ENCODE measurements at places on chromosomes 12 and 14.
A peak's percentile ranks its signal among the peaks of the same experiment; 100 is the strongest.

- DNase-seq, result no peak
Observed at GRCh38 chr14:74720526-74720925, 7.6 kb downstream of the FCF1 start.

DNA sequence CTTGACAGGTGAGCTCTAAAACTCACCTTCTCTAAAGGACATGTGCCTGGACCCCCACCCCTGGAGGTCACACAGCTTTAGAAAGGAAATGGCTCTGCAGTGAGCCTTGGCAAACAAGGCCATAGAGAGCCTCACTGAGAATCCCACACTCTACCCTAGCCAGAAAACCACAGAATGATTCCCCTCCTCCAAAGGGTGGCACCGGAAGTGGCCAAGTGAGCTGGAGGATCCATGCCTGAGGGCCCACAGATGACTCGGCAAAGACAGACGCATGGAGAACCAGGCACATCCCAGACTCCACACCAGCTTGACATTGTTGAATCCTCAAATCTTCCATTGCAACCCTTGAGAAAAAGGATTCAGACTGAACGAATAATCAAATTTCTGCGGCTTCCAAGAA, 54.2 kb upstream of the PTHLH start:
- no peak for DNase-seq

- DNase-seq, result no peak
Observed at GRCh38 chr14:52663850-52664249, 31.5 kb downstream of the ERO1A start.

- no peak for DNase-seq
Observed at GRCh38 chr12:71438670-71439361, 782 bp upstream of the LGR5 start.

DNA sequence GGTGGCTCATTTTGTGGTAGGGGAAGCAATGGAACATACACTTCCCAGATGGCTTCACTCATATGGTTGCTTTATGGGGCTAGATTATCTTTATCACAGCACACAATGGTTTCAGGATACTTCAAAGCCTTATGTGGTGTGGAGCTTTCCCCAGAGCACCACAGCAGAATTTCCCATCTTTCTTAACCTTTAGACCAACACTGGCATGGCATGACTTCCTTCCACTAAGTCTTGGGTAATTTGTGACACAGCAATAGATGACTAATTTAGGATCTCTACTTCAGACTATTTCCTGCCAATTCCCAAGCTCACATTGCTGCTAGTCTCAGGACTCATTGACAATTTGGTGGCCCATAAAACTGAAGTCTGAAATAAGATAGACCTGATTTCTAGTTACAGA, 36.9 kb upstream of the DCN start:
- DNase-seq, result no peak

GRCh38 chr14:56304456-56304855, 186.2 kb downstream of the PELI2 start:
- no peak for DNase-seq

- DNase-seq, result peak; percentile 22
Observed at GRCh38 chr12:89494411-89495231, 30.0 kb downstream of the GALNT4 start.

- DNase-seq, result peak; percentile 64
Observed at GRCh38 chr14:75566321-75566720, 12.1 kb upstream of the FLVCR2 start.

DNA sequence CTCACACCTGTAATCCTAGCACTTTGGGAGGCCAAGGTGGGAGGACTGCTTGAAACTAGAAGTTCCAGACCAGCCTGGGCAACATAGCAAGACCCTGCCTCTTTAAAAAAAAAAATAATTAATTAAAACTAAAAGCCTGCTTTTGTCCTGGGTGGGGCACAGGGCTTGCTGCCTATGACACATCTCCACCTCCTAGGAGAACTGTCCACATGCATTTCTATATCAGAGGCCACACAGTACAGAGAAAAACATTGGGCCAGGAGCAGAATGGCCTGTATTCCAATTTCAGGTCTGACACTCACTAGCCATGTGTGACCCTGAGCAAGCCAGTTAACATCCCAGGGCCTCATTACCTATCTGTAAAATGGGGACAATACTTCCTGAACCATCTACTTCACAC, 31.9 kb downstream of the CCDC88C start:
- DNase-seq, result no peak

DNA sequence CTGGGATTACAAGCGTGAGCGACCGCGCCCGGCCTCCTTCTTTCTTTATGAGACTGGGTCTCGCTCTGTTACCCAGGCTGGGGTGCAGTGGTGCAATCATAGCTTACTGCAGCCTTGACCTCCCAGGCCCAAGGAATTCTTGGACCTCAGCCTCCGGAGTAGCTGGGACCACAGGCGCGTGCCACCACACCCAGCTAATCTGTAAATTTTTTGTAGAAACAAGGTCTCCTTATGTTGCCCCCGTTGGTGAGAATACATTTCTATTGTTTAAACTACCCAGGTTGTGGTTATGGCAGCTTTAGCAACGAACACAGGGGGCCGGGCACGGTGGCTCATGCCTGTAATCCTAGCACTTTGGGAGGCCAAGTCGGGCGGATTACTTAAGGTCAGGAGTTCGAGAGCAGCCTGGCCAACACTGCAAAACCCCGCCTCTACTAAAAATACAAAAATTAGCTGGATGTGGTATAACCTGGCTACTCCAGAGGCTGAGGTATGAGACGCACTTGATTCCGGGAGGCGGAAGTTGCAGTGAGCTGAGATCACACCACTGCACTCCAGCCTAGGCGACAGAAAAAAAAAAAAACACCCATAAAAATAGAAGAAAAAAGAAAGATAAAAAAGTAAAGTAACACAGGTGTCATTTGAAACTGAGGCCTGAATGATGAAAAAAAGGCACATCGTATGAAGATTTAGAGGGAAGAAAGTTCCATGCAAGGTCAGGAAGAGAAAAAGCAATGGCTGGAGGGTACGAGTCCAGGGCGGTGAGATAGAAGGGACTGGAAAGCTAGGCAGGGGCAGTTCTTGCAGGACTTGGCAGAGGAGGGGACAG, 977 bp upstream of the TMEM120B start:
- DNase-seq, result no peak

- DNase-seq, result peak; percentile 52
Observed at GRCh38 chr14:70885343-70886022, 21.8 kb upstream of the PCNX1 start.

DNA sequence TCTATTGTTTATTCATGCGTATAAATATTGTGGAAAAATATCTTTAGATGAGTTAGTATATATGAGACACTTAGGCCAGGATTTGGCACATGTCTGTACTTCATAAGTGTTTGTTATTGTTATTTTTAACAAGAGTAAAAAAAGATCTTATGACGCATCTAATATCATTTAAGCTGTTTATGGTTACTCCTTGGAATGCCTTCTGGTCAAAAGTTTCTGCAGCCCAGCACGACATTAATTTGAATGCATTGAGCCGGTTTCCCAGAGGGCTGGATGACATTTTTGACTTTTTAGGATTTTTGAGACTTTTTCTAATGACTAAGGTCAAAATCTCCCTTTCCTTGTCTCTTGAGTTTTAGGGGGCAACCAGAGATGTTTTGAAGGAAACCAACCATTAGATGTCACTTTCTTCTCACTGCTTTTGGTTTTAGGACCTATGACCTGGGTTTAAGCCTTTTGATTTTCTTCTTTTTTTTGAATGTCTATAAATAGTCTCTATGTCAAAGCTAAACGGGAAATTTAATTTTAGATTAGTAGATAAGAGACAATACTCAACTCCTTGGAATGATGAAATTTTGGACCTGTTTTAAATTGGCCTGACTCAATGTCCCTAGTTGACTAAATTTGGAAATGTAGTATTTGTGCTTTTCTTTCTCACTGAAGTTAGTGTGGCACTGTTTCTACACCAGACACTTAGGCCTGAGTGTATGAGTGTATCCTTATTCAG, 215.5 kb downstream of the AEBP2 start:
- DNase-seq, result no peak

- DNase-seq, result no peak
Observed at GRCh38 chr14:98114946-98115345, 1157.1 kb downstream of the BCL11B start.

DNA sequence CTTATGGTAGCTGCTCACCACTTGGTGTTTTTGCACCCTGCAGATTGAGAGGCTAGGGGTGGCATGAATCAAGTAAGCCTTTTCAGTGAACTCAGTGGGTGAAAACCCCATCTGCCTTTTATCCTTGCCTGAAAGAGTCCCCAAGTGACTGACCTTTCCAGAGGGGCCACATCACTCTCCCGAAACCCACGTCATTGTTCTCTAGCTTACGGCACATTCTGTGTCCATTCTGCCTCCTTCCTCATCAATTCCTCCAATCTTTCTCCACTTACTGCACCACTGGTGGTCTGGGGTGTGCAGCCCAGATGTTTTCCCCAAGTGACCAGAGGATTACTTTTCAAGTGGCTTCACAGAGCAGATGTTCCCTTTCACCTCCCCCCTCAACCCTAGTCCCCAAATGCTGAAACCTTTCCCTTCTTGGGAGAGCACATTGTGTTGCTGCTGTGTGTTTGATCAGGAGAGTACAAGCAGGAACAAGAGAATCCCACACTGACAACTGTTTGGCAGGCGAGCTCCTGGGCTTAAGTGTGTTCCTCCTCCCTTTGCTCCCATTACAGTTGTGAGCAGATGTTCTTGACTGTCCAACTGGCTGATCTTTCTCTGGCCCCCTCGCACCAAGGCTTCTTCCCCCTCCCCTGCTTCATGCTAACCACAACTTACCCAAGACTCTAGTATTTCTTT, 138.0 kb upstream of the IGF1 start:
- DNase-seq, result no peak

- DNase-seq, result no peak
Observed at GRCh38 chr14:36212987-36213386, 36.5 kb upstream of the PTCSC3 start.
